Osteoblast (primary cell): ENCODE measurements at places on chromosomes 4 and X. TPM values are rescaled to one million over a fixed set of nuclear protein-coding genes. Genes with fewer than 3 reads are reported as not detected.

Gene FRG2
- total RNA-seq, result not detected in 2 replicates

Gene PSAPL1
- total RNA-seq, result not detected in 2 replicates

Gene GAGE2A
- total RNA-seq, result not detected in 2 replicates

GRCh38 chr4:70948665-70949260, 44.7 kb upstream of the DCK start:
- H3K27me3 ChIP-seq, result no peaks in the 10 kb centered on the region
- DNase-seq, result no peak
- H3K36me3 ChIP-seq, result no peaks in the 10 kb centered on the region

DNA sequence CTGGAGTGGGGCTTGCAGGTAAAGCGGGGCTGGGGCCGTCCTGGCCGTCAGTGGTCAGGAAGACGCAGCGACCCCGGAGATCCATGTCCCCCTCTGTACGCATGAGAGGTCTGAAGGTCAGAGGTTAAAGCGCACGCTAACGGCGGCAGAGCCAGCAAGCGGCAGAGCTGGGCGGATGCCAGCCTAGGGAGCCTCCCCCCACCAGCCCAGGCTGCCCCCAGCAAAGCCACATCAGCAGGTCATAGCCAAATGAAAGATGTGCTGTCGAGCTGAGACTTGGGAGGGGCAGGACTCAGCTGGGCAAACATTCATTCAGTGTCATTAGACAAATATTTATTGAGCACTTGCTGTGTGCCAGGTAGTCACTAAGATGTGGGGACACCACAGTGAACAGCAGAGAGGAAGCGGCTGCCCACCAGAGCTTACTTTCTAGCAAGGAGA, 593 bp upstream of the JAKMIP1 start:
- no peak overlapping the region for H3K4me3 ChIP-seq
- no peaks in the 10 kb centered on the region for H3K36me3 ChIP-seq
- H3K4me1 ChIP-seq, result no peaks in the 10 kb centered on the region
- peaks cover 11% of the 10 kb centered on the region for H3K27me3 ChIP-seq
- DNase-seq, result no peak
- no peak overlapping the region for H3K27ac ChIP-seq

- peak overlapping the region; percentile 38 for H3K4me3 ChIP-seq
- peak overlapping the region; percentile 62 for H3K27ac ChIP-seq
- DNase-seq, result peak; percentile 94
These were observed 3.8 kb downstream of the GABRE start for GRCh38 chrX:151970661-151971060.

GRCh38 chrX:45261005-45261404, 60.3 kb upstream of the DIPK2B start:
- no peaks in the 10 kb centered on the region for H3K4me1 ChIP-seq
- H3K27me3 ChIP-seq, result peaks cover 3% of the 10 kb centered on the region
- H3K27ac ChIP-seq, result no peak overlapping the region
- DNase-seq, result no peak
- H3K36me3 ChIP-seq, result no peaks in the 10 kb centered on the region

DNA sequence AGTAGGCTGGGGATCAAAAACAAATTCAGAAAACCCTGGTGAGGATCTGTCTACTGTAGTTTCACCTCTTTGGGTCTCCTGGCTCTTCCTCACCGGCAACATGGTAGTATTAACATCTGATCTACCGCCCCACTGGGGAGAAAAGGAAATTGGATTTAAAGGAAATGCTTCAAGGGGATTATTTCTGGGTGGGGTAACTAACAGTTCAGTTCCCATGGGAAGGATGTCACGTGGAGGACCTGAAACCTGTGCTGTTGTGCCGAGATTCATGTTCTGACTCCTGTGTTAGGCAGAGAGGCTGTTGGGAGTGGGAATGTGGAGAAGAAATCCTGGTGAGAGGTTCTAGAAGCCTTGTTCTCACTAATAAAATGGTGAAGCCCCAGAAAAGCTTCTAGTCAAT, 254.4 kb downstream of the BCOR start:
- DNase-seq, result no peak
- H3K4me3 ChIP-seq, result no peak overlapping the region
- H3K4me1 ChIP-seq, result no peaks in the 10 kb centered on the region
- H3K27me3 ChIP-seq, result peaks cover 17% of the 10 kb centered on the region

- H3K4me1 ChIP-seq, result peaks cover 3% of the 10 kb centered on the region
- H3K27ac ChIP-seq, result no peak overlapping the region
- no peaks in the 10 kb centered on the region for H3K27me3 ChIP-seq
- H3K36me3 ChIP-seq, result no peaks in the 10 kb centered on the region
- no peak for DNase-seq
These were observed 21.1 kb upstream of the SMIM10 start for GRCh38 chrX:134969726-134970125.

- H3K4me3 ChIP-seq, result no peak overlapping the region
- no peak overlapping the region for H3K27ac ChIP-seq
- no peak for DNase-seq
- no peaks in the 10 kb centered on the region for H3K36me3 ChIP-seq
- no peaks in the 10 kb centered on the region for H3K4me1 ChIP-seq
- no peaks in the 10 kb centered on the region for H3K27me3 ChIP-seq
These were observed 31.0 kb downstream of the RPS6KA3 start for GRCh38 chrX:20235755-20236154.

GRCh38 chr4:140971077-140971792, 162.0 kb downstream of the RNF150 start:
- H3K36me3 ChIP-seq, result no peaks in the 10 kb centered on the region
- DNase-seq, result no peak
- H3K4me1 ChIP-seq, result no peaks in the 10 kb centered on the region
